Activated CD4-positive, alpha-beta T cell treated with anti-CD3 and anti-CD28 coated beads, Interleukin-2, Interleukin-4, amounts not matched to agents 100 ng/mL and 50 ng/mL, durations not matched to agents 16 hours and 8 hours (primary cell): ENCODE measurements at places on chromosomes 3 and 15.

DNA sequence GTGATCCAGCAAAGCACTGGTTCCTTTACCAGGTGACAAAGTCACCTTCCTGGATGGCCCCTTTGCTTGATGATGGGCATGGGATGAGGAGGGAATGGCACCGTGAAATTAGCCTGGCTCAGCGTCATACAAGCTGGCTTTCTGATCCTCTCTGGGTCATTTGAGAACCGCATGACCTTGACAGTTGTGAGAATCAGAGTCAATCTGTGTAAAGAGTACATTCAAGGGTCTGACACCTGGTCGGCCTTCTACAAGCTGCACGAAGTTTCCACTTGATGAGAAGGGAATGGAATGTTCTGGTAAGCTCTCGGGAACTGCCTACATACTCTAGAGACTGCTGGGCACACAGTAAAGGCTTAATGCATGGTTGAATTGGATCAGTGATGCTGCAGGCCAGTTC is 319.8 kb upstream of the TLE3 start:
- no peak for DNase-seq

DNA sequence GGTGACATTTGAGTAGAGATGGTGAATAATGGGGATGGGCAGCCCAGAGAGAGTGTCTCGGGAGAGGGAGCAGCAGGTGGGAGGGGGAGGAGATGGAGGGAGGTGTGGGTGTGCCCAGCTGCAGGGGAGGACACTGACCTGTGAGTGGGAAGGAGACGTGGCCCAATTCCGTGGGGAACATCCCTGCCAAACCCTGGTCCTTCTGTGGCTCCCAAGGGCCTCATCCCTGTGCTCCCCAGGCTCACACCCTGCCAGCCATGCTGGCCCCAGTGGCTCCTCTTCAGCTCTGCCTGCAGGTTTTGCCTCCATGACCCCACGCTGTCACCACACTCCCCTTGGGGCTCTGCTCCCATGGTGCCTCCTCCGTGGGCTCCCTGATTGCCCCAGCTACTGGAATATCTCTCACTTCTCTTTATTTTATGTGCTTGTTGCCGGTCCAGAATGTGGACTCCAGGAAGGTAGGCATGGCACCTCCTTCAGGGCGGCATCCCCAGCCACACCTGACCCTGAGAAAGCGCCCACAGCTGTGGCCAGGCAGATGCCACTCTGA is 7.0 kb downstream of the CFAP100 start:
- DNase-seq = no peak

GRCh38 chr3:124829819-124830554 is 57.2 kb downstream of the ITGB5 start:
- no peak for DNase-seq

DNA sequence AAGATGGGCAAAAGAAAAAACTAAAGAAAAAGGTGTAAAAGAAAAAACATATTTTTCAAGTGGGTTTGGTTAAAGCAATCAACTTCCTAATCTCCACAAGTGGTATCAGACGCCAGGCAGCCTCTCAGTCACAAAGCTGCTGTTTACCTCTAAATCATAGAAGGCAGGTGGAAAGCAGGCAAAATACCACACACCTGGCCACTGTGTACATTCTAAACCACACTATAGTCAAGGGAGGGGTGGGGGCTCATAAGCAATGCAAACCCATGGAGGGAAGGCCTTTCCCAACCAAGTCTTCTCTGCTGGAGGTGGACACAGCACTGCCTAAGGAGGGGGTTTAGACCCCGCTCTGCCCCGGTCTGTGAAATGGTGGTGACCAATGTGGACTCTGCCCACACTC is 50.4 kb downstream of the MCF2L2 start:
- DNase-seq = no peak

GRCh38 chr3:100526613-100527346 is 34.4 kb downstream of the TMEM45A start:
- no peak for DNase-seq

- DNase-seq = no peak
These were observed 12.4 kb downstream of the LINGO1 start for GRCh38 chr15:77620297-77620696.

DNA sequence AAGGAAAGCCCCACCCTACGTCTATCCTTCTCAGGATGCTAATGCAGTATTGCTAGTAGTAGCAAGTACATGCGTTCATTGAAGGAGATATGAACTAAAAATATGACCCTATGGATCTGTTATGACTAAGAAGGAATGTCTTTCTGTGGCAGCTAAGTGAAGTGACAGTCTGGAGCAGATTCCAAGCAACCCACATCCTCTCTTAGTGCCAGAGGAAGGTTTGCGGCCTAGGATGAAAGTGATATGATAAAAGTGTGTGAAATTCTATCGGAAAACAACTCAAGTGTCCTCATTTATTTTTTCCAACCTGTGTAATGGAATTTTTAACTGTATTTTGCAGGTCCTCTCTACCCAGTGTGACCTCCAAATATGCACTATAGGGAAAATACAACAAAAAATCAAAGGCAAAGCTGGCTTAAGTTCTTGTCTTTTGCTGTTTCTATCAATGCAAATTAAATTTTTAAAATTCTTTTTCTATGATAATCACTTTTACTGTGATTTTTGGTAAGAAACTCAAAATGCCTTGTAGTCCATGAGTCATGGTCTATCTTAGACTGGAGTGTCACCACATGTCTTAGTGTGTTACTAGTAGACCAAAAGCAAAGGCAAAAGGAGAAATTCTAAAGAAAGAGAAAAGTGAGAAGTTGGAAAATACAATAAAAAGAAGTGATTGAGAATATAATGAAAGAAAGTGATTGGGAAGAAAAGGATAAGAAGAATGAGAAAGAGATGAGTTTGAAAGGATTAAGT is 161.2 kb upstream of the TMCO5A start:
- no peak for DNase-seq

GRCh38 chr3:172272698-172273097 is 175.6 kb downstream of the GHSR start:
- no peak for DNase-seq
